ENCODE measurements at places on chromosomes 1 and 21.
A peak's percentile ranks its signal among the peaks of the same experiment; 100 is the strongest.

GRCh38 chr1:165116171-165116570 lies 240.3 kb downstream of the LMX1A start:
- DNase-seq: peak; percentile 5

- DNase-seq: peak; percentile 19
These were observed 32.2 kb upstream of the MED18 start for GRCh38 chr1:28296401-28297261.

- DNase-seq: peak; percentile 71
These were observed 30.0 kb upstream of the EPS8L3 start for GRCh38 chr1:109793486-109794318.

- peak; percentile 78 for DNase-seq
These were observed 36.7 kb downstream of the AJAP1 start for GRCh38 chr1:4690951-4691675.

DNA sequence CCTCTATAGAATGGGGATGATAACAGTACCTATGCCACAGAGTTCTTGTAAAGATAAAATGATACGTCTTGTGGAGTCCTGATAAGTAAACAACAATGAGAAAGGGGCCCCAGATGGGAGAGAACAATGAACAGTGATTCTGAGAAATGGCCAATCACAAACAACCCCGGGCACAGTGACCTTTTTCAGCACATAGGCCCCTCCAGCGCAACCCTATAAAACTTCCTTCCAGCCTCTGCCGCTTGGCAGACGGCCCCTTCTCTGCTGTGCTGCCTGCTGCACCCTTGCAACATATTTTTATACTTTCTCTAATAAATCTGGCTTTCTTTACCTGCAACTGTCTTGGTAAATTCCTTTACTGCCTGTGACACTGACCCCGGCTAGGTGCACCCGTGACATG lies 8.9 kb downstream of the RCAN1 start:
- no peak for DNase-seq

- no peak for DNase-seq
These were observed 170.6 kb downstream of the PDE4B start for GRCh38 chr1:65963156-65963888.

DNA sequence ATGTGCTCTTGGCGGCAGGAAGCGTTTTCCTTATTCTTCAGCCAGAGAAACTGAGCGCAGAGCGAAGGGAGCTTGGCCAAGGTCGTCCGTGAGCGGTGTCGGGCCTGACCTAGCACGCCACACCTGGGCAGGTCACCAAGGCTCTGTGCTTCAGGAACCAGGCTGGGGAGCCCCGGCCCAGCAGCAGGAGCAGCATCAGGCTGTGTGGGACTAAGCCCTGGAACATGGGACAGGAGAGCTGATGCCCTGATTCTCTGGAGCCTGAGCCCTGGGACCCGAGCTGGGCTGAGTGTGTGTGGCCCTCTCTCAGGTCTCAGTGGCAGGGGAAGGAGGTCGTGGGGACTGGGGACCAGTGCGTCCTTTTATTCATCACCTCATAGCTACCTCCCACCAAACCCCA lies 65.2 kb upstream of the ABCG1 start:
- no peak for DNase-seq

DNA sequence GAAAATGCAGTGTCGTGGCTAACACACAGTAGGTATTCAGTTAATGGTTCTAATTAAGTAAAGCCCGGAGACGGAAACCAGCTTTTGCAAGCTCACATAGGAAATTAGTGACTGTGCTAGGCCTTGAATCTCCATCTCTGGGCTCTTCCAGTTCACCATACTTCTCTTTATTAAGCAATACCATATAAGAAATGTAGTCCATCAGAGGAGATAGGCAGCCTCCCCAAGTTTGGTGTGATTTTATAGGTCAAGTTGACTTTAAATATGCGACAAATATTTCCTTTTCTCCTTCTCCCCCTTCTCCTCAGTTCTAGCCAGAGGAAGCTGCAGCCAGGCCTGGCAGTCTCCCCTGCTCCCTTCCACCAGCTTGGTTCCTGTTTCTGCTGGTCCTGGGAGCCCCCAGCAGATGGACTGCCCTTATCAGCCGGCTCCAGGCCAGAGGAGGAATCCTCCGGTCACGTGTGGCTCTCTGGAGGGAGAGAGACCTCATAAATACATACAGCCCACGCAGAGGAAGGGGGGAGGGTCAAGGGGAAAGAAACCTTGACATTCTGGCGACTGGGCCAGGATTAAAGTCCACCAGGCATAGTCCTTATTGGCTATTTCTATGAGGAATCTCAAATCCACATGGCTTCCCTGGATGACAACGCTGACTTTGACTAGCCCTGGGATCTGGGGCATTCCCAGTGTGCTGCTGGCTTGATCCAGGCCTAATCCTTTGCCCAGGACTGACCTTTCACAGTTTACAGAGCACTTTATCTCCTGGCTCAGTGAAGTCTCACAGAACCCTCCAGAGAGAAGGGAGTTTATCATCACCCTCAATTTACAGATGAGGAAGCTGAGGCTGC lies 115.1 kb upstream of the JUN start:
- DNase-seq: no peak

- no peak for DNase-seq
These were observed 89.6 kb downstream of the NAV1 start for GRCh38 chr1:201628490-201628889.

GRCh38 chr1:156284112-156284511 lies at the start of gene TMEM79:
TMEM79 (plus strand) TSS chr1:156284325; CDS start chr1:156285227, 902 bp downstream.
- DNase-seq: no peak

DNA sequence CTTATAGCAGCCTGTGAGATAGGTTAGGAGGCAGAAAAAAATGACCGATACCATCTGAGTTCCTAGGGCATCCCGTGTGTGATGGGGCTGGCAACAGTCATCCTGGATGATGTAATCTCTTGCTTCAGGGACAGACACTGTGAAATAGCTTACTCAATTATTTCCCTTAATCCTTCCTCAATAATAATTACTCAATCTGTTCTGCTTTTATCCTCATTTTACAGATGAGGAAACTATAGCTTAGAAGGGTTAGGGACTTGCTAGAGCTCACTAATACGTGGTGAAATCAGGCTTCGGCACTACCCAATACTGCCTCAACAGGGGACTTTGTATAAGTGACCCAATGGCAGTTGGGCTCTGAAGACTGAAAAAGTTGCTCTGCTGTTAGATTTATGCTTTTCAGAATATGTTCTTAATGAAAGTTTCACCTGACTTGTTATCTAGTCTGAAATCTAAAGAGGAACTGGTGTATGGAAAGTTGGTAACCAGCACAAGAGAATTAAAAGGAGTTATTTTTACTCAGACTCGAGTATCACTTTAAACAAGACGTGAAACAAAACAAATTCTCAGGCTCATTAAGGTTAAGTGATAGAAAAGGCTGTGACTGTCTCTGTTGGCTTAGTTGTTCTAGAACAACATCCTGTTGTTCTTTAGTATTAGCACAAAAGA lies 14.4 kb downstream of the CD55 start:
- no peak for DNase-seq

DNA sequence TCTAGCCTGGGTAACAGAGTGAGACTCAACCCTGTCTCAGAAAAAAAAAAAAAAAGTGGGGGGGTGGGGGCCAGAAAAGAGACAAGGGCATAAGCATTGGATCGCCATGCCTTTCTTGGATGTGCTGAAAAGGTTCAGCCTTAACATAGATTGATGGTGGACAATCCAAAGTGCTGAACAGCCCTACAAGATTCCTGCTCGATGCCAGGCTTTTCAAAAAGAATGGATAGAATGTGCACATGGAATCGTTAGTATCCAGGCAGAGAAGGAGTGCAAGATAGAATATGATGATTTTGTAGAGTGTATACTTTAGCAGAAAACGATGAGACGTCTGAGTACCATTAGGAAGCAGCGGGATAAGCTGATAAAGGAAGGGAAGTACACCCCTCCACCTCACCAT lies 10.9 kb upstream of the COA7 start:
- DNase-seq: no peak

DNA sequence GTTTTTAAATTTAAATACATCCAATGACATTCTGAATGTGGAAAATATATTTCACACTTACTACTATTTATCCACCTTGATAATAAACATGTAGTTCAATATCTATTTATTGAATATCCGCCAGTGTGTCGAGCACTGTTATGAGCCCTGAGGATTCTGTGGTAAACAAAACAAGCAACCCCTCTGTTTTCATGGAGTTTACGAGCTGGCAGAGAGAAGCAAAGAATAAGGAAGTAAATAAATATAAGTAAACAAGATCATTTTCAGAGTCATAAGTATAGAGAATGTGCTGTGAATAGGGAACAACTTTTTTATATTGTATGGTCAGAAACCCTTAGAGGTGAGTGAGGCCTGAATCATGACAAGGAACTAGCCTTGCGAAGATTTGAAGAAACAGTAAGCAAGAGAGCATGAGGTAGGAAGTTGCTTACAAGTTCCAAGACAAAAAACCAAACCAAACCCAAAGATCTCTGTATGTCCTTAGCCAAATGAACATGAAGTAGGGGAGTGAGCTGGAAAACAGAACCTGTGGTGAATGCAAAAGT lies 6.4 kb upstream of the SERBP1 start:
- no peak for DNase-seq

- DNase-seq: no peak
These were observed 16.6 kb downstream of the AGO3 start for GRCh38 chr1:35947547-35947946.
